ENCODE measurements at places on chromosomes 1 and 21.

GRCh38 chr1:200081151-200081968 lies 53.9 kb downstream of the NR5A2 start:
- no peak for DNase-seq

- DNase-seq: no peak
These were observed 5.8 kb upstream of the SRP9 start for GRCh38 chr1:225771661-225772322.

GRCh38 chr21:39613041-39613934 lies 548 bp downstream of the B3GALT5 start:
- no peak for DNase-seq

DNA sequence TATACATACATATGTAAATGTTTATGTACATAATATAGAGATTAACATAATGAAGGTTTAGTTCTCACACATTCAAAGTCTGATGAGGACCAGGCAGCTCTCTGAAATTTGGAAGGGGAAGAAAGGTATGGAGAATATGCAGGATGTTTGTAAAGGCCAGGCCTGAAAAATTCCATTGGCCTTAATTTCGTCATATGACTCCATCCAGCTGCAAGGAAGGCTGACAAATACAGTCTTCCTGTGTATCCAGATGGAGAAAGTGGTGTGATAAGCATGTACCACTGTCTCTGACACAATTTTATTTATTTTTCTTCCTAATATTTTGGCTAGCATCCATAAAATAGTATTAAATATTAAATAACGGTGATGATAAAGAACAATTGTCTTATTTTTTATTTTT lies 6.3 kb upstream of the SGIP1 start:
- DNase-seq: no peak

- DNase-seq: no peak
These were observed 7.2 kb upstream of the OLFML2B start for GRCh38 chr1:162030759-162031280.

DNA sequence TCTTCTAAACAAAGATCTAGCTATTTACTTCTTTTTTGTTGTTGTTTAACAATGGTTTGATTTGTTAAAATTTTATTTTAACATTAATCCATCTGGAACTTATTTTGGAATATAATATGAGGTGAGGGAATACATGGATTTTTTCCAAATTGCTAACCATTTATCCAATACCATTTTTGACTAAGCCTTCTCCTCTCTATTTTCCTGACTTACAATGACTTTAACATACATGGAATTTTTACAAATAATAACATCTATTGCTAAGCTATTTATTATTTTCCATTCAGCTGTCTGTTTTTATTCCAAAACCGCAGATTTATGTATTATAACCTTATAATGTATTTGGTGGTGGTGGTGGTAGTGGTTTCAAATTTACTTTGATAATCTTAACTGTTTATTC lies 420.3 kb upstream of the ADGRL2 start:
- DNase-seq: no peak

- DNase-seq: no peak
These were observed 36.2 kb upstream of the MRPS6 start for GRCh38 chr21:34037009-34037795.

- DNase-seq: peak; percentile 90
These were observed at the start of gene ZSWIM5 for GRCh38 chr1:45205910-45206721. TSS of gene ZSWIM5 (minus strand) at chr1:45206605. CDS start at chr1:45206350, 255 bp downstream.

DNA sequence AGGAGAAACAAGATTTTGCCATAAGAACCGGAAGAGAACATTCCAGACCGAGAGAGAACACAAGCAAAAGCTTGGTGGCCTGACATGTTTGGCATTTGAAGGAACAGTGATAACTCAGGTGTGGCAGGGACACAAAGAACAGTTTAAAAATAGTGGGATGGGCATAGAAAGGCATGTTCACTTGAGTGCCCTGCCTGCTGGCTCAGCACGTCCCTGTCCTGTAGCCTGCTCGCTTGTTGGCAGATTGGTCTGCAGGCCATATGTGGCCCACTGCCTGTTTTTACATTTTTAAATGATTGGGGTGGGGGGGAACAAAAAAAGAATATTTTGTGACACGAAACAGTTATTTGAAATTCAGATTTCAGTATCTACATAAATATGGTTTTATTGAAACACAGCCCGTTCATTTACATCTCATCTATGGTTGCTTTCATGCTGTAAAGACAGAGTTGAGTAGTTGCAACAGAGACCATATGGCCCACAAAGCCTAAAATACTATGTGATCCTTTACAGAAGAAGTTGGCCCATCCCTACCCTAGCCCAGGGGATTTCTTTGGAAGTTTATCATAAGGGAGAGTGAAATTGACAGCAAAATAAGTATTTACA lies 100.7 kb downstream of the RGL1 start:
- no peak for DNase-seq

DNA sequence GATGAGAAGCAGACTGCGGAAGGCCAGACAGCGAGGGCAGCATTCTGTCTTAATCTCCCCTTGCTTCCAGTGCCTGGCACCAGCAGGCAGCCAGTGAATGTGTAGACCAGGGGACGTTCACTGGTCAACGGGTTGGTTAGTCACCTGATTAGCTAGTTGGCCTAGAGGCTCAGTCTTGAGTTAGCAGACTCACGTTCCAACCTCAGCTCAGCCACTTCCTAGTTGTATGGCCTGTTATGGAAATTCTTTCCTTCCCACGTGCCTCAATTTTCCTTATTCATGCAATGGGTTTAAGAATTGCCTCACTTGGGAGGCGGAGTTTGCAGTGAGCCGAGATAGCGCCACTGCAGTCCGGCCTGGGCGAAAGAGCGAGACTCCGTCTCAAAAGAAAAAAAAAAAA lies 249.6 kb upstream of the TMEM51 start:
- DNase-seq: no peak

GRCh38 chr1:52233463-52233862 lies 91.6 kb downstream of the ZFYVE9 start:
- DNase-seq: no peak

- no peak for DNase-seq
These were observed 39.9 kb upstream of the AK4 start for GRCh38 chr1:65108025-65108642.

DNA sequence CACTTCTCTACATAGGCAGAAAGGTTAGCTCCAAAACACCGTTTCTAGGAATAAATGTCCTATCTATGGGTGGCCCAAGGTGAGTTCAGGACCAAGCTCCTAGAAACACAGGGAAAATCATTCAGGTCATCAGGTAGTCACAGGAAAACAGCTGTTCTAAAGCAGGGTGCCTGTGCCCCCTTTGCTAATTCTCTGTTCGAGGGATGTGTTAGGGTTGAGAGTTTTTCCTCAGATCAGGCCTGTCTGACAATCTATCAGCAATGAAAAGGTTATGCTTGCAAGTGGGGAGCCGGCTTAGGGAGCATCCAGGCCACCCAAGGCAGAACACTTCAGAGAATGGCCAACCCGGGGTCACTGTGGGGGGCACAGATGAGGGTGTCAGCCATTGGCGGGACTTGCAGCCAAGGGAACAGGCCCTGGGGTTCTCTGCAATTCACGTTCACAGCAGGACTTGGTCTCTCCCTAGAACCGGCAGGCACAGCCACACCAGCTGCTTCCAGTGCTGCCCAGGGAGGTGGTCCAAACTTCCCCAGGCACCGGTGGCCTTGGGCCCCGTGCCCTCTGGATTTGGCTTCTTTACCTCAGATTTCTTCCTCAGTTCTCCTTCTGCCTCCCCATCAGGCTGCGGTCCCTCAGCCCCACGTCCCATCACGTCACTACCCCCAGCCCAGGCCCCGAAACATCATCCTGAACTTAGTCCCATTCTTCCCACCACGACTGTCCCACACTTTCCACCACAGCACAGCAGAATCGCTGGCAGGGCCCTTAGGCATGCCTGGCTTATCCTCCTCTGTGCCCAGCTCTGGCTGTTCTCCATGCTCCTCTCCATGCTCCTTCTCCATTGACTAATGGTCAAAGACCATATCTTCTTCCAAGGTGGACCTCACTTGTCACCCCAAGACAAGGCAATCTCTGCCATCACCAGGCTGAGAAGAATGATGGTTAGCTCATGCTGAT lies 11.0 kb downstream of the CD2 start:
- no peak for DNase-seq

GRCh38 chr1:245154429-245155271 lies at the start of gene KIF26B:
TSS of gene KIF26B (plus strand) at chr1:245154985. CDS start at chr1:245155425, 440 bp downstream.
- DNase-seq: peak; percentile 80

- DNase-seq: no peak
These were observed 17.3 kb upstream of the ERICH3 start for GRCh38 chr1:74690909-74691308.

DNA sequence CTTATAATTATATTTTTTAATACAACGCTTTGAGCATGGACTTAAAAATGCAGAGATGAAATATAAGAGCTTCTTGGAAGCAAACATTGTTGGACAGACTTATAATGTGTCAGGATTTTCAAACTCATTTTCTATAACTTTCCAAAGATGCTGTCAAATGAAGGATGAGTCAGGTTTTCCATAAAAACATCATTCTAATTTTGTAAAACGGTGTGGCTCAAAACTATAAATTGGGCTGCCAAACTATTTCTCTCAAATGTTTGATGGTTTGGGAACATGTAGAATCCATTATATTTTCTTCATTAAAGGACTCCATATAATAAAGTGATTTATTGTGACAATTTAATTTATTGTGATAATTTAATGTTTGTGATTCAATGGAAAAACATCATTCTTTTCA lies 511.2 kb downstream of the USP25 start:
- DNase-seq: no peak

DNA sequence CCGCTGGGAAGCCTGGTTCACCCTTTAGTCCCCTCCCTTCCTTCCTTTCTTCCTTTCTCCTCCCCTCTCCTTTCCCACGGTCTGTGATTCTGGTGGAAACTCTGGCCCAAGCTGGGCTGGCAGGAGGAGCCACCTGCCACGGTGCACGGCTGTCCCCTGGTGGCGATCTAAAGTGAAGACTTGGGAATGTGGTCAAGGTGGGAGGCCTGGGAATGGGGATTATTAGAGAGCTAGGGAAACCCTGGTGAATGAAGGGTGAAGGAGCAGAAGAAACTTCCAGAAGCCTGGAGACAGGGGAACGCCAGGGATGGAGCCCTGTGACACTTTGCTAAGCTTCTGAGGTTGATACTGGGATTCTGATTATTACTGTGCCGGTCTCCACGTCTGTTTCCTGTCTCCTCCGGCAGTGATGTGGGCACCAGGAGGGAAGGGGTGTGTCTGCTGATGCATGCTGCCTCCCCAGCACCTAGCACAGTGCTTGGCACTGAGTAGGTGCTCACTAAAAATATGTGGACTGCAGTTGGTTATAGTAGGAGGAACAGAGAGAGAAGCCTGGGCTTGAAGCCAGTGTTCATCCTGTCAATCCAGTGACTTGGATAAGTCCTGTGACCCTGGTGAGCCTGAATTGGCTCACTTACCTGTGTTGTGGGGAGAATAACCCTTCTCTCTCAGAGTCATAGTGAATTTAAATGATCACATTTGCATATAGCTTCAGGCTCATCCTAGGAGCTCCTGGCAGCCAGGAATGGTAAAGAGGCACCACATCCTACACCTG lies 71.2 kb upstream of the NBPF3 start:
- peak; percentile 92 for DNase-seq

- DNase-seq: no peak
These were observed 55.6 kb downstream of the PEX14 start for GRCh38 chr1:10530281-10530740.

- DNase-seq: no peak
These were observed 7.6 kb downstream of the ZNF683 start for GRCh38 chr1:26364956-26365355.

- no peak for DNase-seq
These were observed 15.8 kb downstream of the OR14I1 start for GRCh38 chr1:248686815-248687214.

DNA sequence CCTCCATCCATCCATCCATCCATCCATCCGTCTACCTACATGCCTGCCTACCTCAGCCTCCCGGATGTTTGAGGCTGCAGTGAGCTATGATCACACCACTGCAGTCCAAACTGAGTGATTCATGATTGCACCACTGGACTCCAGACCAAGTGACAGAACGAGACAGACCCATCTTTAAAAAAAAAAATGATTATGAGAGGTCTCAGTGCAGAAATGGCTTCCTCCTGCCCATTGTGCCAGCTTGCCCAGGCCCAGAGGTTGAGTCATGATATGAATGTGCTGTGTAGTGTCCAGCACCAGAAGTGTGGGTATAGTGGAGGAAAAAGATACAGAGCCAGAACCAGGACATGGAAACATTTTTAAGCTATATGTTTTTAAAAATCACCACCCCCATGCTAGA lies 149.9 kb downstream of the KIF26B start:
- DNase-seq: no peak

DNA sequence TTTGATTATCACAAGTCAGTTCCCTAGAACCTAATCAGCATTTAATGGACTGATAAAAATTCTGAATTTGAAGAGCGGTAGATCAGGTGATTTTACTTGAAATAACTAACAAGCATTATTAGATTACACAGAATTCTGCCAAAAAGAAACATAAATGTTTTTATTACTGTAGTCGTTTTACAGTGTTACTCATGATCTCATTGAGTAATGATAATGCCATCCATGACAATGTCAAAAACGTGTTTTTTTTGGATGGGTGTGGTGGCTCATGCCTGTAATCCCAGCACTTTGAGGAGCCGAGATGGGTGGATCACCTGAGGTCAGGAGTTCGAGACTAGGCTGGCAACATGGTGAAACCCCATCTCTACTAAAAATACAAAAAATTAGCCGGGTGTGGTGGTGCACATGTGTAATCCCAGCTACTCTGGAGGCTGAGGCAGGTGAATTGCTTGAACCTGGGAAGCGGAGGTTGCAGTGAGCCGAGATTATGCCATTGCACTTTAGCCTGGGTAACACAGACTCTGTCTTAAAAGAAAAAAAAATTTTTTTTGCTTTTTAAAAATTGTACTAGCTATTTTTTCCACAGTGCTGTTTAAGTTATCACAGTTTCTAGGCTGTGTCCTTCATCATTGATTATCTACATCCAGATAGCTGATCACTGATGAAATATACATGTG lies 56.6 kb downstream of the LAMC1 start:
- no peak for DNase-seq

GRCh38 chr1:98048751-98049325 lies 128.0 kb upstream of the DPYD start:
- DNase-seq: no peak

DNA sequence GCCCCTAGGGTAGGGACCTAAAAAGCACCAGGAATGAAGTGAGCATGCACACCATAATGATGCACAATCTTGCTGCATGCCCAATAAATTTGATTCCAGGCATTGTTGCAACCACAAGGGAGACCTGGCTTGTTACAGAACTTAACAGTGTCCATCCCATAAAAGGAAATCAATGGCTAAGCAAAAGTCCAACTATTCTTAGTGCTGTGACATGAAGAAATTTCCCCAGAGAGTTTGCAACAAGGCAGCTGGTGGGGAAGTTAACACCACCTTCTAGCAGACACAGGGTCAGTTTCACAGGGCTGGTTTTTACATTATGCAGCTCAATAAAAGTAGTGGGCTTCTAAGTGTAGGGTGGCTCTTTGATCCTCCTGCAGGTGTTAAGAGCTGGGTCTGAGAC lies 221.1 kb downstream of the KCNJ6 start:
- DNase-seq: no peak

DNA sequence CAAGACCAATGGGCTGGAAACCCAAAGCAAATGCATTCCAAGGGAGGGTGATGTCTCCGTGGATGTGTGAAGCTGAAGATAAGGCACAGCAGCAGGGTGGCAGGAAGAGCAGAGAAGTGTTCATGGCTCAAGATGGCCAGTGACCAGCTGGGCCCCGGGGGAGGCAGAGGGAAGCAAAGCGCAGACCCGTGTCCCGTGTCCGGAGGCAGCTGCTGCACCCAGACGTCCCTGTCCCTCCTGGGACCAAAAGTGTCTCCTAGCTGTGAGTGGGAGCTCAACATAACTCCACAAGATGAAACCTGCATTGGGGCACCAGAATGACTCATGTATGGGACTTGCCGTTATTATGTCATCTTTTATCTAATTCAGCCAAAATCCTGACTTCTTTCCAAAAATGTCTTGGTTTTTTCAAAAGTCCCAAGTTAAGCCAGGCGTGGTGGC lies 118.2 kb downstream of the RIPK4 start:
- DNase-seq: peak; percentile 19
